H7 (cell line): ENCODE measurements at places on chromosomes 2 and 18. TPM values are rescaled to one million over a fixed set of nuclear protein-coding genes. Genes with fewer than 3 reads are reported as not detected.

The TRIB2 gene
- 70.4 and 77.3 TPM in 2 replicates for total RNA-seq

The FBXO48 gene
- total RNA-seq: 0.52 and 1.00 TPM in 2 replicates

The MAP3K20 gene
- 7.1 and 7.6 TPM in 2 replicates for total RNA-seq

The CENPA gene
- total RNA-seq: 34.0 and 38.2 TPM in 2 replicates

The HOXD13 gene
- total RNA-seq: 0.07 TPM in 1 of 2 replicates, not detected in the other
